ENCODE measurements at places on chromosomes 6 and 20. TPM values are rescaled to one million over a fixed set of nuclear protein-coding genes. Genes with fewer than 3 reads are reported as not detected.

Gene BTN2A1
- total RNA-seq: 13.1 TPM

Gene RGS17
- total RNA-seq: 0.40 TPM

Gene APOBEC2
- not detected for total RNA-seq

Gene MATN4
- not detected for total RNA-seq

Gene CRISP2
- not detected for total RNA-seq

Gene COL9A3
- 14.3 TPM for total RNA-seq

Gene WFDC2
- not detected for total RNA-seq

Gene C20orf204
- 2.1 TPM for total RNA-seq

Gene MEI4
- total RNA-seq: not detected

DNA sequence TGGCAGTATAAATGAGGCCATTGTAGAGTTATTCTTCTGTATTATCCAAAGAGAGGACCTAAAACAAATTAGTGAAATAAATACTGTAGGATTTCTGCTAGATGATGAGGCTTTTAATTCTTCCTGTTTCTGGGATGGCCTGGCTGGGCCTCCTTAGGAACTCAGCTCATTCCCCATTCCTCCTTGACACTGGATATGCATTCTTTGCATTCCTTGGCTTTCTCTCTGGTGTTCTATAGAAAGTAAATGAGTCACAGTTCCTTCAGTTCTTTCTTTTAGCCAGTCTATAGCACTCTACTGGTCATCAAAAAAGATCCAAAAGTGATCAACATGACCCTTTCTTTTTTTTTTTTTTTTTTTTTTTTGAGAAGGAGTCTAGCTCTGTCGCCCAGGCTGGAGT is 8.6 kb downstream of the OR10C1 start:
- H3K27ac ChIP-seq: no peak overlapping the region
- H3K36me3 ChIP-seq: no peaks in the 10 kb centered on the region
- no peaks in the 10 kb centered on the region for H3K4me1 ChIP-seq
- H3K27me3 ChIP-seq: peaks cover 37% of the 10 kb centered on the region
- H3K4me3 ChIP-seq: no peak overlapping the region

- H3K4me1 ChIP-seq: no peaks in the 10 kb centered on the region
- no peaks in the 10 kb centered on the region for H3K36me3 ChIP-seq
- H3K27me3 ChIP-seq: no peaks in the 10 kb centered on the region
- DNase-seq: no peak
These were observed 224.4 kb upstream of the SASH1 start for GRCh38 chr6:148118244-148118643.

GRCh38 chr6:144065213-144065660 is 30.1 kb downstream of the SF3B5 start:
- DNase-seq: no peak
- no peaks in the 10 kb centered on the region for H3K36me3 ChIP-seq
- H3K27me3 ChIP-seq: no peaks in the 10 kb centered on the region
- peak overlapping the region; percentile 88 for H3K4me3 ChIP-seq

DNA sequence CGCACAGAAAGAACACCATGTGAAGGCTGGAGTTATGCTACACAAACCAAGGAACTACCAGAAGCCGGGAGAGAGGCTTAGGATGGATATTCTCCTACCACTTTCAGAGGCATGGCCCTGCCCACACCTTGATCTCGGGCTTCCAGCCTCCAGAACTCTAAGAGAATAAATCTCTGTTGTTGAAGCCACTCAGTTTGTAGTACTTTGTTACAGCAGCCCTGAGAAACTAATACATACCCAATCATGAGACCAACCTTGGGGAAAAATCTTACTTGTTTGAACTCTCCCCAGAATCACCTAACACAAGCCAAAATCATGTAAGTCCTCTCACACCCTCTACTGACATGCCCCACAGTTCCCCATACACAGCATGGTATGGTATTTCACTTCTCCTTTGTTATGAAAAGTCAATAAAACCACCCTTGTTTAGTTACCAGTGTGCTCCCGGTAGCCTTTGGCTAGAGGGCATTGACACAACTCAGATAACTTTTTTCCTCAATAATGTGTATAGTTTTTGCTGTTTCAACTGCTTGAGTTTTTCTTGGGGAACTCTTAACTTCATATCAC is 40.7 kb upstream of the SLC2A12 start:
- peaks cover 4% of the 10 kb centered on the region for H3K4me1 ChIP-seq
- no peak overlapping the region for H3K27ac ChIP-seq
- H3K36me3 ChIP-seq: no peaks in the 10 kb centered on the region
- no peaks in the 10 kb centered on the region for H3K27me3 ChIP-seq
- H3K4me3 ChIP-seq: no peak overlapping the region

DNA sequence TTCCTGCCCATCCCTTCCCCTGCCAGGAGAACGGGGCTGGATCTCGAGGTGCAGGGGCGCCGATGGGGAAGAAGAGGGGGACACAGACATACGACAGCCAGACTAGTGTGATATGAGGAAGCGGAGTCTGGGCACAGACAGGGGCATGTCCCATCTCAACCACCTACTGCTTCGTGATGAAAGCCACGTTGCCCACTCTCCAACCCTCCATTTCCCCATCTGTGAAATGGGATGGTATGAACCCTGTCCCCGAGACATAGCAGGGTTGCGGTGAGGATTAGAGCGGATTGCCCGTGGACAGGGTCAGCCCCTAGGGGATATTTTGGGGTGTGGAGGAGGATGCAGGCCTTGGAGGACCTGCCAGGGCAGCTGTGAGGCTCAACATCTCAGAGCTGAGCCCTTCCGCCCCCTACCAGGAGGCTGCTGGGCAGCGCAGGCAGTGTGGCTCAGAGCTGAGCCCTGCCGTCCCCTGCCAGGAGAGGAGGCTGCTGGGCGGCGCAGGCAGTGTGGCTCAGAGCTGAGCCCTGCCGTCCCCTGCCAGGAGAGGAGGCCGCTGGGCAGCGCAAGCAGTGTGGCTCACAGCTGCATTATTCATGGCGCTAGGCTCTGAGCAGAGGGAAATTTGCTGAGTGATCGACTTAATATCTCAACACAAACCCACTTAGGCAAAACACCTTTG is 71.7 kb downstream of the GRM4 start:
- H3K4me3 ChIP-seq: no peak overlapping the region
- H3K27ac ChIP-seq: no peak overlapping the region
- 0 out of 2 replicates have a peak, but pooled peaks cover 10% of the 10 kb centered on the region for H3K27me3 ChIP-seq
- DNase-seq: no peak

- no peak overlapping the region for H3K27ac ChIP-seq
- no peaks in the 10 kb centered on the region for H3K27me3 ChIP-seq
- DNase-seq: no peak
These were observed 62.8 kb downstream of the SNX9 start for GRCh38 chr6:157885876-157886275.

DNA sequence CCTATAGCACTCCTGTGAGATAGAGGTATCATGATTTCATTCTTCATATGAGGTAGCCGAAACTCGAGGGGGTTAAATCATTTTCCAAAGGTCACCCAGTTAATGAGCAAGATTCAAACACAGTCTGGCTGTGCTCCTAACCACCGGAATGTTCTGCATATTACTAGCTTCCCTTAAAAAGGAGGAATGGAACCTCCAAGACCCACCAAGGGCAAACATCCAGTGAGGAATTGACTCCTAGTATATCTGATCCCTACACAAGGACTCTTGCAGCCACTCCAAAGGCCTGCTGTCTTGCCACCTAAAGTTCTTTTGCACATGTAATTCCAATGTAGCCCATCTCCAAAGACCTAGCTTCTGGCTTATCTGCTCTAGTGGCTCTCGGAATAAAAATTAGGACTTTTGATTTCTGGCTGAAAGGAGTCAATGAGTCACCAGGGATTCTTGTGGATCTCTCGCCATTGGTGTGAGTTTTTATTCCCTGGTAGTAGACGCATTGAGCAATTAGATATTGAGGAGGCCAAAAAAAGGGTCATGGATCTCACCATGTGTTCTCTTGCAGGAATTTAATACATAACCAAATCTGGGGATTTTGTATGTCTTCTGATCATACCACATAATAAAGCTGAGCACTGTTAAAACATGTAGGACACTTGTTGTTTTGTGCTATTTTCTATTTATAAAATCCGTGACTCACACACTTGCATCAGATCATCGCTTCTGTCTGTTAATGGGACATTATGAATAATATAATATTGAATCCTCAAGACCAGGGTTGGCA is 9.1 kb downstream of the BCAS1 start:
- no peak for DNase-seq
- no peaks in the 10 kb centered on the region for H3K36me3 ChIP-seq
- H3K4me3 ChIP-seq: no peak overlapping the region
- peaks cover 1% of the 10 kb centered on the region for H3K4me1 ChIP-seq
- H3K27ac ChIP-seq: no peak overlapping the region

DNA sequence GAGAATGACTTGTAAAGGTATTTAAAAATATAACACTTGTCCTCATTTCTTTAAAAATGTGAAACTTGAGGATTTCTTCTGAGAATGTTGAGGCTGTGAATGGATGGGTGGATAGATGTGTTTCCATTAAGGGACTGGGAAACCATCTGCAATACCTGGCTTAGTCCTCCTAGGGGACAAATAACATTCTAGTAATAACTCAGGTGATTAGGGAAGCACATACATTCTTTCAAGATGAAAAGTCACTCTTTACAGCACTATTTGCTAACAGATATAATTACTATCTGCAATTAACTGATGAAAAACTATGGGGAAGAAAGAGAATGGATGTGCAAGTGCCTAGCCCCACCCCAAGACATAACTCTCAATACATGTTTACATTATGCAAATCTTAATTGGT is 542.3 kb downstream of the CD83 start:
- peaks cover 24% of the 10 kb centered on the region for H3K4me1 ChIP-seq
- H3K27me3 ChIP-seq: no peaks in the 10 kb centered on the region
- DNase-seq: no peak
- no peak overlapping the region for H3K27ac ChIP-seq

DNA sequence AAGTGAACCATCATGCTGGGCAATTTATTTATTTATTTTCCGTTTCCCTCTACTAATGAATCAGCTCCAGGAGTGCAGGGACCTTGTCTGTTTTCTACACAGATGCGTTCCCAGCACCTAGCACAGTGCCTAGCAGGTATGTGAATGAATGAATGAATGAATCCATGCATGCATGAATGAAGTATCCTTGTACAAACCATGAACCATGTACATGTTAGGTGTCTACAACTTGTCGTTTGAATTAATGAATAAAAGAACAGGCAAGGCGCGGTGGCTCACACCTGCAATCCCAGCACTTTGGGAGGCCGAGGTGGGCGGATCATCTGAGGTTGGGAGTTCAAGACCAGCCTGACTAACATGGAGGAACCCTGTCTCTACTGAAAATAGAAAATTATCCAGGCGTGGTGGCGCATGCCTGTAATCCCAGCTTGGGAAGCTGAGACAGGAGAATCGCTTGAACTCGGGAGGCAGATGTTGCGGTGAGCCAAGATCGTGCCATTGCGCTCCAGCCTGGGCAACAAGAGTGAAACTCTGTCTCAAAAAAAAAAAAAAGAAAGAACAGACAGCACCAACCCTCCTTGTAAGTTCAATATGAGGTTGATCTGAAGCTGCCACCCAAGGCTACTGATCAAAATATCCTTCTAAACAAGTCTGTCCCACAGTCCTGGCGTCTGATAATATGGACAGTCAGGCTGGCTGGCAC is 27.3 kb upstream of the SLC9A8 start:
- no peak for DNase-seq
- no peaks in the 10 kb centered on the region for H3K36me3 ChIP-seq
- H3K27me3 ChIP-seq: no peaks in the 10 kb centered on the region
- no peak overlapping the region for H3K4me3 ChIP-seq
- H3K4me1 ChIP-seq: no peaks in the 10 kb centered on the region

GRCh38 chr20:34037767-34038166 is 44.1 kb downstream of the RALY start:
- H3K27ac ChIP-seq: no peak overlapping the region
- H3K4me1 ChIP-seq: no peaks in the 10 kb centered on the region
- peaks cover 5% of the 10 kb centered on the region for H3K36me3 ChIP-seq
- no peaks in the 10 kb centered on the region for H3K27me3 ChIP-seq

- H3K4me3 ChIP-seq: peak overlapping the region; percentile 80
- H3K27me3 ChIP-seq: no peaks in the 10 kb centered on the region
- DNase-seq: peak; percentile 48
These were observed 1.9 kb downstream of the TRIB3 start for GRCh38 chr20:382291-383115.

- H3K4me3 ChIP-seq: no peak overlapping the region
- H3K27me3 ChIP-seq: peaks cover 11% of the 10 kb centered on the region
- DNase-seq: no peak
- H3K36me3 ChIP-seq: no peaks in the 10 kb centered on the region
These were observed 44.9 kb upstream of the CHRNA4 start for GRCh38 chr20:63406011-63406410.

DNA sequence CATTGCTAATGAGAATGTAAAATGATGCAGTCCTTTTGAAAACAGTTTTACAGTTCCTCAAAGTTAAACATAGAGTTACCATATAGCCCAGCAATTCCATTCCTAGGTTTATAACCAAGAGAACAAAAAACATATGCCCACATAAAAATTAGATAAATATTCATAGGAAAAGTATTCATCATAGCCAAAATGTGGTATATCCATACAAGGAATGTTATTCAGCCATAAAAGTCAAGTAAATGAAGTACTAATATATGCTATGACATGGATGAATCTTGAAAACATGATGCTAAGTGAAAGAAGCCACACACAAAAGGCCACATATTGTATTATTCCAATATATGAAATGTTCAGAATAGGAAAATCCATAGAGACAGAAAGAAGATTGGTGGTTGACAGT is 158.0 kb upstream of the CARMIL1 start:
- no peaks in the 10 kb centered on the region for H3K27me3 ChIP-seq
- H3K36me3 ChIP-seq: no peaks in the 10 kb centered on the region
- DNase-seq: no peak

GRCh38 chr6:38055203-38055589 is 235.7 kb downstream of the ZFAND3 start:
- H3K4me1 ChIP-seq: peaks cover 45% of the 10 kb centered on the region
- no peak for DNase-seq
- no peak overlapping the region for H3K4me3 ChIP-seq

GRCh38 chr6:138229072-138229471 is 10.8 kb upstream of the PBOV1 start:
- no peaks in the 10 kb centered on the region for H3K36me3 ChIP-seq
- H3K27me3 ChIP-seq: no peaks in the 10 kb centered on the region
- DNase-seq: no peak
- H3K4me1 ChIP-seq: peaks cover 55% of the 10 kb centered on the region
- no peak overlapping the region for H3K4me3 ChIP-seq

GRCh38 chr20:41690702-41691101 is 72.5 kb upstream of the CHD6 start:
- peaks cover 3% of the 10 kb centered on the region for H3K4me1 ChIP-seq
- H3K36me3 ChIP-seq: no peaks in the 10 kb centered on the region
- no peak overlapping the region for H3K4me3 ChIP-seq
- no peak for DNase-seq
- H3K27ac ChIP-seq: no peak overlapping the region
- H3K27me3 ChIP-seq: peaks cover 29% of the 10 kb centered on the region
